ENCODE measurements at places on chromosomes 12 and 14.

GRCh38 chr14:100371773-100372172, 48.6 kb downstream of the SLC25A47 start:
- DNase-seq = no peak

GRCh38 chr12:121513464-121514183, 67.2 kb downstream of the KDM2B start:
- no peak for DNase-seq

DNA sequence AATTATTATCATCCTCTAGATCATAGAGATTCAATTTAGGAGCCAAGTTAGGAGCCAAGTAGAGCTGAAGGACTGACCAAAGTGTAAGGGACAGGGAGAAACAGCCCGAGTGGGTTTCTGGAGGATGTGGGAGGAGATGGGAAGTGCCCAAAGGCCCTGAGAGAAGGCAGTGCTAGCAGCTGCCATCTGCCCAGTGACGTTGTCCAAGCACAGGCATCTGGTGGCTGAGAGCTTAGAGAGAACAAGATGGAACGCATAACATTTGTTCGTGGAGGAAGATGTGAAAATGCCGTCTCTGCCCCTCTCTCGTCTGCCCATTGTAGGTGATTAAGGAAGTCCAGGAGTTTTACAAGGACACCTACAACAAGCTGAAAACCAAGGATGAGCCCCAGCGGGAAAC, 34.7 kb downstream of the CD9 start:
- DNase-seq = no peak

DNA sequence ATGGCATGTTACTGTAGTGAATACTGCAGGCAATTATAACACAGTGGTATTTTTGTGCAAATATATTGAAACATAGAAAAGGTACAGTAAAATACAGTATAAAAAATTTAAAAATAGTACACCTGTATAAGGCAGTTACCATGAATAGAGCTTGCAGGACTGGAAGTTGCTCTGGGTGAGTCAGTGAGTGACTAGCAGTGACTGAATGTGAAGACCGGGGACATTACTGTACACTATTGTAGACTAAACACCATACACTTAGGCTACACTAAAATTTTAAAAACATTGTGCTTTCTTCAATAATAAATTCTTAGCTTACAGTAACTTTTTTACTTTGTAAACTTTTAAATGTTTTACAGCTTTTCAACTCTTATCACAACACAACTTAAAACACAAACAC, 181.7 kb downstream of the GALC start:
- DNase-seq = no peak

DNA sequence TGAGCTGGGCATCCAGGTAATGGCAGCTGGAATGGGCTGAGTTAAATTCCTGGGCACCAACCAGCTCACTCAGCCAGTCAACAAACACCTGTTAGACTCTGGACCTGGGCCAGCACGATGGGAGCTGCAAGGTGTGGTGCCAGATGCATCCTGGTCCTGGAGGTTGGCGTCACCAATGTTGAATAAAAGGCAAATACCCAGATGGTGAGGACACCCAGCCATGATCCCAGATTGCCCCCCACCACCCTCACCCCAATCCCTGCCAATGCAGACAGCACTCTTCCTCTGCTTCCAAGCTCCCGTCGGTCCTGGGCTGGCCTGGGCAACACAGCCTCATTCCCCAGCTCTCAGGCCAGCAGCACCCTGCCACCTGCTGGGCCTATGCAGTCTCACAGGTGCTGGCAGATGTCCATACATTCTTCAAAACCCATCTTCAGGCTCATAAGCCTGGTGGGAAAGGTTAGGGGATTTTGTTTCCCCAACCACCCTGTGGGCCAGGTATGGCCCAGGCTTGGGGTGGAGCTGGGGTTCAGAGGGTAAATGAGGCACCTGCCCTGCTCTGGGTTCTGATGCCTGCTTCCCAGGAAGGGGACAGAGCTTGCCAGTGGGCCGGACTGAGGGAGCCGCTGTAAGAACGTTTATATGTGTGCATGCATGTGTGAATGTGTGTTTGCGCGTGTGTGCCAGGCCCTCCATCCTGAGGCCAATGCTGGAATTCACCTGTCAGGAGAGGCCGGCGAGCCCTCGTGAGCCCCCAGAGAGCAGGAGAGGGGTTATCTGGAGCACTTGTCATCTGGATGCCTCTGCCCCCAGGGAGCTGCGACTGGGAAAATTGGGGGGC, 58.0 kb downstream of the LGMN start:
- DNase-seq = peak; percentile 58
